ENCODE measurements at places on chromosomes 1 and 21.
A peak's percentile ranks its signal among the peaks of the same experiment; 100 is the strongest.

DNA sequence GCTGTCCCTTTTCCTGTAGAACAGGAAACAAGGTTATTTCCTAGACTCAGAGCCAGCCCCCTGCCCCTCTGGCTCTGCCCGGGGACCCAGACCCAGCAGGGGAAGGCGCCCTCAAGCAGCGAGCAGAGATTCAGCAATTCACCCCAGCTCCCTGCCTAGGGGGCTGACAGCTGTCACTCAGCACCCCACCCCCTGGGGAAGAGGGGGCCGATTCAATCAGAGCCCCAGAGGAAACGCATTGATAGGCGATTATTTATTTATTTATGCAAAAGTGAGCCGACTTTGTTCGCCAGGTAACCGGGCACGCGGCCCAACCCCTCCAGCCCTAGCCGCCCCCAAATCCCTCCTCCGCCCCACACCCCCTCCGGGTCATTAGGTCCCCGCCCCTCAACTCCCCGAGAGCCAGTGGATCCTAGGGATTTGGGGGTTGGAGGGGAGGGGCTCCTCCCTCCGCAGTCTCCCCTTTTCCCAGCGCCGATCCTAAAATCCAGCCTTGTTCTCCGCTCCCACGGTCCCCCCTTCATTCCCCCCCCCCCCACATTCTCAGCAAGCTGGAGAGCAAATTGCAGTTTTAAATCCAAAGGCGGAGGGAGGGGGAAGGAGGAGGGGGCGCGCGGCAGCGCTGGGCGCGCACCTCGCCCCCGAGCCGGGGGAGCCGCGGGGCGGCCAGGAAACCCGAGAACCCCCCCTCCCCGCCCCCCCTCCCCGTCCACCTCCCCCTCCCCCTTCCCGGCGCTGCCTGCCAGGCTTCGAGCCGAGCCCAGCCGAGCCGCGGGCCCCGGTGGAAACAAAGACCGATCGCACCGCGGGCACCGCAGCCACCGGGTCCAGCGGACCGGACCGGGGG is 1.3 kb downstream of the AHDC1 start:
- DNase-seq, result no peak

DNA sequence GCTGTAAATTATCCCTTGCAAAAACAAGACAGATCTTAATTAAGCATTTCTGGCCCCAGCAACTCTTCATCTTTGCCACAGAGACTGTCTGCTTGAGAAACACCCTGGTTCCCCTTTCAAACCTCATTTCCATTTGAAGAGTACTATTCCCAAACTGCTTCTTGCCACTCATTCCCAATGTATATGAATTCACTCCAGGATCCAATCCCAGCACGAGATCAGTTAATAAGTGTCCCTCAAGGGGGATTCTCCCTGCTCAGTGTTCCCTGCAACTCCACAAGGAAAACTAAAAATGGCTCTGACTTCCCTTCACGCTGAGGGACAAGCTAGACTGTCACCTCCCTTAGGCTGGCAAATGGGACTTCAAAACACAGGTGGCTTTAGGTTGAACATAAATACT is 173.2 kb downstream of the SIPA1L2 start:
- DNase-seq, result no peak

GRCh38 chr1:229159668-229160544 is 111.0 kb upstream of the RAB4A start:
- DNase-seq, result no peak

DNA sequence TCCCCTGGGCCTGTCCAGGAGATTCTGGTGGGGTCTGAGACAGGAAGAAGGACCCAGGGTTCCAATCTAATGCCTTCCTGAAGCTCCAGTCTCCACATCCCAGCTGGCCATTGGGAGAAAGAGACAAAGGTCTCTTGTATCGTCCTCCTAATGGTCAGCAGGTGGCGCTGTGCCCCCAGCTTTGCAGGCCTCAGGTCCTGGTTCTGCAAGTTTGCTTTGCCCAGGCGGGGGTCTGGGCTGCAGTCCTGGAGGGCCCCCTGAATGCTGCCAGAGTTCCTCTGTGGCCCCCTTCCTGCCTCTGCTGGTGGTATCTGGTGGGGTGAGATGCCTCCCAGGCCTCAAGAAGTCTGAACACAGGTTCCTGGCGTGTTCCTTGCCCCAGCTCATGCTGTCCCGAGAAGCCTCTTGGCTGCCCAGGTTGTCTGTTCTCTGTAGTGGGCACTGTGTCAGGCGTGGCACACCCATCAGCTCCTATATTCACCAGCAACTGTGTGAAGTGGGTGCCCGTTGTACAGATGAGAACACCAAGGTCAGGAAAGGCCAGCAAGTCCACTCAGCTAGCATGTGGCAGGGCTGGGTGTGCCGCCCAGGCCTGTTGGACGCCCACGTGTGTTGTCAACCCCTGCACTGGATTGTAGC is 33.8 kb upstream of the CSF3R start:
- peak; percentile 15 for DNase-seq

GRCh38 chr1:171793636-171794035 is 12.2 kb downstream of the METTL13 start:
- DNase-seq, result no peak

DNA sequence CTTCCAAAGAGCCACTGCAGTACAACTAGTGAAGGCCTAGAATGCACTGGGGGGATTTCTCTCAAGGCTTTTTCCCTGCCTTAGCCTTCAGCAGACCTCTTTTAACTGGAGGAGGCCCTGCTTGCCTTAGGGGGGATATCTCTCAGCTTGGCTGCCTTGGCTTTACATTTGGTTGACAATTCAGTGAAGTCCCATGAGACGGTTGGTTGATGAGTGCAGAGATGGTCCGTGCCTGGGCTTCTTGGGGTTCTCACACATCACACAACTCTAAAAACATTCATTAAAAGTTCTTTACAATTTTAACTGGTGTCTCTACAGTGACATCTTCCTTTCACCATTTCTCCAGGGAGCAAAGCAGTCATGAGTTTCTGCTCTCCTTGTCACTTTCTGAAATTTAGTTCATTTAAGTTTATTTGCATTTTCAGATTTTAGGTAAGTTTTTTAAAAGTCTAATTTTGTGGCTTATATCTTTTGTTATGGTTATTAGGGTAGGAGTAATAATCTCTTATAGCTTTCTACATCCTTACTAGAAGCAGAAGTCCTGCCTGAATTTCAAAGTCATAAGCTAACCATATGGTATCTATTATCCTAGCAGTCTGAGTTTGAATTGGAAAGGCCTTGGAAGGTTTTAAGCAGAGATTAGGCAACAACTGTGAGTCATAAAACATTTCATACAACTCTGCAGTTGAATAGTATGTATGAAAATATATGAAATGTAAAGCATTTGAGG is 487.6 kb downstream of the DPYD start:
- DNase-seq, result peak; percentile 71

DNA sequence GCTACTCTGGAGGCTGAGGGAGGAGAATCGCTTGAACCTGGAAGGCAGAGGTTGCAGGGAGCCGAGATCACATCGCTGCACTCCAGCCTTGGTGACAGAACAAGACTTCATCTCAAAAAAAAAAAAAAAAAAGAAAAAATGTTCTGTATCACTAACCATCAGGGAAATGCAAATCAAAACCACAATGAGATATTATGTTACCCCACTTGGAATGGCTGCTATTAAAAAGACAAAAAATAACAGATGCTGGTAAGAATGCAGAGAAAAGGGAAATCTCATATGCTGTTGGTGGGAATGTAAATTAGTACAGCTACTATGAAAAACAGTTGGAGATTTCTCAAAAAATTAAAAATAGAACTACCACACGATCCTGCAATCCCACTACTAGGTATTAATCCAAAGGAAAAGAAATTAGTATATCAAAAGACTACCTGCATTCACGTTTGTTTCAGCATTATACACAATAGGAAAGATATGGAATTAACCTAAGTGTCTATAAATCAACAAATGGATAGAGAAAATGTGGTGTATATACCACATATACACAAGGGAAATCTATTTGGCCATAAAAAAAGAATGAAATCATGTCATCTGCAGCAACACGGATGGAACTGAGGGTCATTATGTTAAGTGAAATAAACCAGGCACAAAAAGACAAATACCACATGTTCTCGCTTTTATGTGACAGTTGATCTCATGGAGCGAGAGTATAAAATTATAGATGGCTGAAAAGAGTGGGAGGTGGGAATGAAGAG is 62.6 kb downstream of the ABL2 start:
- peak; percentile 37 for DNase-seq

DNA sequence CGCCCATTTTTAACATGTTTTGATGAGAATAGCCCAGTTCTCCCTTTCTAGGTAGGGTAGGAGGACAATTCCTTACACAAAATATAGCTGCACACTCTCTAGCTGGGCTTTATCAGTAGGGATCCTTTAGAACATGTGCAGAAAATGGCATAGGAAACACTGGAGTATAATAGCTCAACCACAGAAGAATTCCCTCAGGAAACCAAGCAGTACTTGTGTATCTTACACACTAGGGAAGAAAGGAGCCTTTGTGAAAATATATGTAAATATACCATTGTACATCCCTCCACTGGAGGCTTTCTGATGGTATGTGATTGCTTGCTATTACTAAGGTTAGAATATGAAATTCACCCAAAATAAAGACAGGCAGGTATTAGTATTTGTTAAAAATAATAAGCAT is 153.5 kb downstream of the LRRC40 start:
- DNase-seq, result no peak

GRCh38 chr1:214621236-214621635 is 18.2 kb downstream of the CENPF start:
- no peak for DNase-seq

DNA sequence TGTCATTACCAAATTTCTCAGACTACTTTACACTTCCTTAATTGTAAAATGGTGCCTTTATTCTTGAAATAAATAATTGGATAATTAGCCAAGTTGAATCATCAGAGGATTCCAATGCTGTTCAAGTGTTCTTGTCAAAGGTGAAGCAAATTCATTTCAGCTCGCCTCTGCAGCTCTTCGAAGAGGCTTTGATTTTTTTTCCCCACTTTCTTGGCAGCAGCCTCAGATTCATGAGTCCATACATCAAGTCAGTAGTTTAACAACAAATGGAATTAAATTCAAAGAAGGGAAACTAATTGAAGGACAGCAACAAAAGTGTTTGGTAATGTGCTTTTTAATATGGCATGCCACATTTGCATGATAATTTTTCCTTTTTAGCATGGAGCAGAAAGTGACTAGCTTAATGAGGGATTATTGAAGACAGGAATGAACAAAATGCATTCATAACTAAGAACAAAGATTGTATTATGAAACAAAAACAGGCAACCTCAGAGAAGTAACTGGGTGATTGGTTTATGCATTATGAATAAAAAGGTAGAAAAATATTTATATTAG is 239.0 kb downstream of the USH2A start:
- no peak for DNase-seq

DNA sequence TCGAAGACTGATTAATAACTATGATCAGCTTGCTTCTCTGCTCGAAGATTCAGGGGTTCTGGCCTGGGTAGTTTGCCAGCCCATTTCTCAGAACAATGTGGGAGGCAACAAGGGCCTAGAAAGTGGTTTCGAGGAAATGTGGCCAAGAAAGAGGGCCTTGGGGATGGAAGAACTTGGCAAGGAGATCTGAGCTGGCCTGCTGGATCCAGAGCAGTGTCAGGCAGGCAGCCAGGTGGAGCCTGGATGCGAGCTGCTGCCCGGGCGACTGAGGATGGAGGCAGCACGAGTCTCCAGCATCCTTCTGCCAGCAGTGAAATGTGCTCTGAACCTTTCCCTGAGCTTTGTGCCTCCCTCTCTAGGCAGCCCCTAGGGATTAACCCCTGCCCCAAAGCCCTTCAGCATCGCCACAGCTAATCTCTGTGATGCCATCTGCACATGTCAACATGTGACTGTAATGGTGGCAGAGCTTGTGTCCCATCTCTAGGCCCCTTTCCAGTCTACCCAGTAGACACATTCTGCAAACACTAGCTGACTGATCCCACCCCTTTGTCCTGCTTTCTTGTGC is 61.0 kb upstream of the NEK2 start:
- no peak for DNase-seq

- no peak for DNase-seq
Measured at GRCh38 chr1:222161676-222162075, 386.2 kb downstream of the HHIPL2 start.

- no peak for DNase-seq
Measured at GRCh38 chr1:77018311-77018710, 151.0 kb downstream of the ST6GALNAC5 start.

GRCh38 chr1:117970252-117970651 is 40.7 kb downstream of the WDR3 start:
- DNase-seq, result no peak

- DNase-seq, result no peak
Measured at GRCh38 chr1:242731446-242731845, 206.9 kb upstream of the PLD5 start.

GRCh38 chr1:200034761-200035396 is 7.4 kb downstream of the NR5A2 start:
- DNase-seq, result no peak

GRCh38 chr1:2308844-2309243 is 80.7 kb downstream of the SKI start:
- no peak for DNase-seq

DNA sequence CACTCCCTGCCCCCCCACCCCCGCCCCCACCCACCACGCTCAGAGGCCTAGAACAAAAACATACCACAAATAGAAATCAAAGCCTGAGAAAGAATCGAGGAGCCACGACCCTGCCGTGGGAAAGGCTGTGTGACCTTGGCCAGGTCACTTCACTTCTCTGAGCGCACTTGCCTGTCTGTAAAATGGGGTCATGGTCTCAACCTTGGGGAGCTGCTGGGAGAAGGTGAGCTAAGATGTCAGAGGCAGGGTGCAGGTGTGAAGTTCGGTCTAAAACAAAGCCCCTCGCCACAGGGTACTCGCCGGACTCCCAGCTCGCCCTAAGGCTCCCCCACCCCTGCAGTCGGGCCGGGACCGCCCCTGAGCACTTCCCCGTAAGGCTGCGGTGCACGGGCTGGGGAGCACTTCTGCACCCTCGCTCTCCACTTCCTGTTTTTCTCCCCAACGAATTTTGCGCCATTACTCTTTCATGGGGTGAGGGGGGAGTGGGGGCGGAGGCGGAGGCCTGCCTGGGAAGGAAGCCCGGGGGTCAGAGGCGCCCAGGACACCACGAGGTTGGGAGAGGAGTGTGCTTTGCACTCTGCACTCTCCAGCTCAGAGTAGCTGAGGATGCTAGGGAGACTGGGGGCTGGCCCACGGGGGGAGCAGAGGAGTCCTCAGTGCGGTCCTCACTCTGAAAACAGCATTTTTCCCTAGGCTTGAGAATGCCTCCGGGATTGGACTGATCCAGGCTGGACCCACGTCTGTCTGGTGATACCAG is 21.9 kb upstream of the PIK3CD start:
- no peak for DNase-seq

- DNase-seq, result no peak
Measured at GRCh38 chr1:47196622-47197021, 6.8 kb upstream of the PDZK1IP1 start.

- DNase-seq, result no peak
Measured at GRCh38 chr1:206969090-206969489, 1.2 kb downstream of the FCAMR start.

Measured in GM04504 (cell line).